NCI-H1694 (cell line): ENCODE measurements at places on chromosomes 1 and 21.

GRCh38 chr1:7671146-7671465, 100.0 kb upstream of the VAMP3 start:
- no peak for DNase-seq

DNA sequence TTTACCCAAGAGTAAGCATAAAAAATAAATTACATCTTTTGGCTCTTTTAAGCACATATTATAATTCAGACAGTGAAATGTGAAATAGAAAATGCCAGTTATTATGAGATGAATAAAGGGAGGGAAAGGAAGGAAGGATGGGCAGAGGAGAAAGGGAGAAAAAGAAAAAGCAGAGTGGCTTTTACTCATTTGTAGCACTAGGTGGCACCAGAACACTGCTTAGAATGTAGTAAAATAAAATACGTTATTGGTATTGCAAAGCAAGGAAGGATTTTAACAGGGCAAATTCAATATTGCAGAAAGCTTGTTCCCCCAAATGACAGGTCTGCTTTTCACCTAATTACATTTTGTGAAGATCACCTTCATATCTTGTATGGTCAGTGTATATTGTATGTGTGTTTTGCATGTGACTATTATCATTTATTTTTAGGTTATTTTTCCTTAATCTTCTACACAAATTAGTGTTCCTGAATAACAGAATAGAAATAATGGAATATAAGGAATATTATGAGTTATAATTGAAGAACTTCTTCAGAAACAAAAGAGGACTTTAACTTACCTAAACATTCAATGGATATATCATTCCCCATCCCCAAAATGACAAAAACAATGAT, 9.1 kb upstream of the PCNX2 start:
- peak; percentile 58 for DNase-seq

DNA sequence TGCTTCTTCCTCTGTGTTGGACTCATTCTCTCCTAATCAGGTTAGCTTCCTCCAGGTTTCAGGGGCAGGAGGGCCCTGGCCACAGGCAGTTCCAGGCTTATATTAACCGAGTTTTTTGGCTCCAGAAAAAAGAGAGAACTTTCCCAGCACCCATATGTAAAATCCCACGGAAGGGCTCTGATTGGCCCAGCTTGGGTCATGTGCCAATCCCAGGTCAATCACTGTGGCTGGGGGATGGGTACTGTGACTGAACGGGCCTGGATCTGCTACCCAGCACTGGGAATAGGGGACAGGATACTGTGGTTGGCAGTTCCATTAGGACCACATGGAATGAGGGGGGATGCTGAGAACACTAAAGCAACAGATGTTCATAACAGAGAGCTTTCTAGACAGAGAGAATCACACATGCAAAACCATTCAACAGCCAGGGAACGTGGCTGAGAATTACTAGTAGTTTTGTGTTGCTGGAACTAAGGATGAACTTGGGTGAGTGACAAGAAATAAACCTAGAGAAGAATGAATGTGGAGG, 51.1 kb upstream of the NEK2 start:
- DNase-seq = no peak

GRCh38 chr1:84851839-84852238, 41.2 kb downstream of the LPAR3 start:
- DNase-seq = no peak
